G401 (cell line): ENCODE measurements at places on chromosomes 7 and 10.

DNA sequence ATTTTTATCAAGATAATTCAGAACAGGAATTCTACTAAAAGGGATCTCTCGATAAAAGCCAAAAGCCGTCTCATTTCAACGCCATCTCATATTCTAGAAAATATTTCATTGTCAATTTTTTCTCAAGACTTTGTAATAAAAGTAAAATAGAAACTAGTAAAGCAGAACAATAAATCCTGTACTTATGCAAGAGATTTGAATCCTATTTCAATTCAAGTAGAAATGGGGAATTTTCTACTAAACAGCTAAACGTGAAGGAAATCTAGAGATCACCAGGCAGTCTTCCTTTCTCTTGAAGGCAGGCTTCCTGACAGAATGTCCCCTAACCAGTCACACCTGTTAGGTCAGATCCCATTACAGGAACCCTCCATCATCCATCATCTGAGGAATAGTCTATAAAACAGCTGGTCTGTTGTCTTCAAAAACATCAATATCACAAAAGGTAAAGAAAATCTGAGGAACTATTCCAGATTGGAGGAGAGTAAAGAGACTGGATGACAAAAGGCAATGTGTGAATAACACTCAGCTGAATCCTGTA lies 23.7 kb downstream of the USP6NL start:
- no peak for DNase-seq

DNA sequence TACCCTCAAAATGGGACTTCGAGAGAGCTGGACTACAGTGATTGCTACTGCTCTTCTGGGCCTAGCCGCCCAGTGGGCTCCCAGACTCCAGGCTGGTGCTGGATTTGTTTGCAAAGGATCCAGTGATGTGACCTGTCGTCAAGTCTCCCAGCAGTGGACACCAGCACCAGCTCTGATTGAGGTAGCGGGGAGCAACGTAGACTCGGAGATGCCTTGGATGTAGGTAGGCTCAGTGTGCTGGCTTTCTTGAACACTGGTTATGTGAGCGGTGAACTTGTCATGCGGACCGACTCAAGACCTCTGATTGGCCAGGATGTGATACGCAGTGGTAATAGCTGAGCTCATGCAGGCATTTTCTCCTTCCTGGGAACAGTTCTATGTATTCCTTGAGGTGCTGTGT lies 19.4 kb downstream of the AKR1C2 start:
- DNase-seq: no peak

DNA sequence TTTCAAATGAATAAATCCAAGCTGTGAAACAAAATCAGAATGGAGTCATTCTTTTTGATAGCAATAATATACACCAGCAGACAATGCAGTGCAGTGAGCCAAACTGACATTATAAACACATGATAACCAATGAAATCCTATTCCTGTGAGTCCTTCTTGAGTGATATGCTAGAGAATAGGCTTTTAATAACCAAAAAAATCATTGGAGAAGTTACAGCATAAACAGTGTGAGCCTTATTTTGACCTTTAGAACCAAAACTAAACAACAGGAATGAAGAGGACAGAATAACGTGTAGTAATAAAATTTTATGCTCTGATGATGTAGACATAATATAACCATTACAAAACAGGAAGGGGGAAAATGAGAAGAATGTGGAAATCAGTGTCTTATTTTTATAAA lies 8.7 kb downstream of the HUS1 start:
- DNase-seq: no peak

GRCh38 chr7:44796034-44796503 lies 412 bp upstream of the PPIA start:
- peak; percentile 70 for DNase-seq

DNA sequence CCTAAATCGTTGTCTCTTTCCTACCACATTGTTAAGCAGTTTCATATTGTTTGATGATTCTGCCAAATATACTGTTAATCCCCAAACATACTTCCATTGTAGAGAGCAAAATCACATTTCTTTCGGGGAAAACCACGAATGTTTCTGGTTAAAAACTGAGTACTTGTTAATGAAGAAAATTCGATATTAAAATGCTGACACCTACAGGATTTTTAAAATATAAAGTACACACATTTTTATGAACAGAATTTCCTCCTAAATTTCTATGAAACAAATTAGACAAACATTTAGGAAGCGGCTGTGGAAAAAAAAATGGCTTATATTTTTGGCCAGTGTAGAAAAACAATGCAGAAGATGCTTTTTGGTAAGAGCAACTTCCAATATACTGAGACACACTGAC lies 68.8 kb downstream of the IDE start:
- no peak for DNase-seq

DNA sequence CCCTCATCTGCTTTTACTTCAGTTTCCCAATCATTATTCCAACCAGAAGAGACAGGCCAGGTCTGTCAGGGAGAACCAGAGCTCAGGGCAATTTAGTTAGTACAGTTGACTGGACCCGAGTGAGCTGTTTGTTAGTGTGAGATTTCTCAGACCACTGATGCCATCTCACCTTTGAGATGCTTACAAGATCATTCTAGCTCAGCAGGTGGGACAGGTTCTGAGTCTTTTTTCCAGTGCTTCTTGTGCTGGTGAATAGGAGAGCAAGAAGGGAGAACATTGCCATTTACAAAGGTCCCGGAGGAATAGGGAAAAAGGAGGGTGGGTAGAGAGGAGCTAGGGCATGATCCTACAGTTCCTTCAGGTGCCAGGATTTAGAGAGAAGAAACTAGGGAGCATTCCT lies 112.4 kb upstream of the IFRD1 start:
- no peak for DNase-seq
